Thoracic aorta (tissue), 2 donors: ENCODE measurements at places on chromosomes 12 and 14. TPM values are rescaled to one million over a fixed set of nuclear protein-coding genes. Genes with fewer than 3 reads are reported as not detected.

DNA sequence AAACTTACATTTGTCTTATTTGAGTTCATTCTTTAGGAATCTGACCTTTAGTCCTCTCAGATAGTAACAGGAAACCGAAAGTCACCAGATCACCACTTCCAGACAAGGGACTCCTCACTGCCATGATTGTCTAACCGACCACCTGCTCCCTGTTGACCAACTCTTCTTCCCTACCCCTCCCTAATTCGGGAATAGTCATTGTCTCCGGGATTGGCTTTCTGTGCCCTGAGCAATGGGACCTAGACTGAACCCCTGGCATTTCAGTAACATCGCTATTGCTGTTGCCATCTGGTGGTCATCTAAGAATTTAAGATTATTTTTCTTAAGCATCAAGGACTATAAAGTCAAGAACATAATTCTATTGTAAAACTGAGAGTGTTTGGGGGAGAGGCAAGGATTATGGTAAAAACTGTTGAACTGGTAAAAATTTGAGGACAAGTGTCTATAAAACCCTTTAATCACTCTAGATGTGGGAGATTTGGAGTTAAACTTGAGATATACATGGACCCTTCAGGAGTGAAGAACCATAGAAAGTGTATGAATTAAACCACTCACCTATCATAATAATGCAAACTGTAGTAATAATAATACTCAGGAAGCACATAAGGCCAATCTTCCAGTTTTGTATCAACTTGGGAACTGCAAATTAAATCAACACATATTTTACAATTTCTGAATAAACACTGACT is 6.3 kb downstream of the CLEC2A start:
- no peak for DNase-seq
- no peaks in the 10 kb centered on the region for H3K27me3 ChIP-seq
- H3K27ac ChIP-seq, result no peak overlapping the region
- no peaks in the 10 kb centered on the region for H3K36me3 ChIP-seq

GRCh38 chr12:106956048-106956578 is 406 bp downstream of the TMEM263 start:
- peaks cover 23% of the 10 kb centered on the region for H3K4me1 ChIP-seq
- peak overlapping the region; percentile 97 for H3K4me3 ChIP-seq
- DNase-seq, result peak; percentile 6
- peak overlapping the region; percentile 98 for H3K27ac ChIP-seq
- H3K27me3 ChIP-seq, result no peaks in the 10 kb centered on the region

DNA sequence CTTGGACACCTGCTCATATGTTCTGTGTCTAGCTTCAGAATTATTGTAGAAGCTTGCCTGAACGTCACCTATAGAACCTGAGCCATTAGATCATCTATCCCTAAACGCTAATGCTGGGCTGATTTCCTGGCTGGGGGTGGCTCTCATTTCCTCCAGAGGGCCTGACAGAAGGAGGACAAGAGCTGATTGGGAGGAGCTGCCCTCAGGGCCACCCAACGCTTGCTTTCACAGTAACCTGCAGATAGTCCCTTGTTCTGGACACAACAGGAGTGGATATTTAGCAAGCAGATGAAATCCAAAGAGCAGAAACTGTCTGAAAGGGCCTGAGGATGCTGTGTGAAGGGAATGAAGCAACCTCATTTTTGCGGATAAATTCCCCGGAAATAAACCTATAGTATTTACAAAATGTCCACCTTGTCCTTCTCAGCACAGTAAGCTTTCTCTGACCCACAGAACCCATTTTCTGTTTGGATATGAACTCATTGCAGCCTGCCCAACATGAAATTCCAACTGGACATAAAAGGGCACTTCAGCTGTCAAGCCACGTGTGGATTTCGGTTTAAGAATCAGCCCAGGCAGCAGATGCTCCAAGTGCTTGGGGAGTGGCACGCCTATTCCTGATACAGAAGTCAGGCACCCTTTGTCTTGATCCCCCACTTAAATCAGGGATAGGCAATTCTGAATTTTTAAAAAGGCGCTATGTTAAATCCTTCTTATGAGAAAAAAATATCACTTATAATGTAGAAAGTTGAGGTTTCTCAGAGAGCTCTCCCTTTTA is 32.8 kb upstream of the TUBA1C start:
- no peaks in the 10 kb centered on the region for H3K27me3 ChIP-seq
- peaks cover 26% of the 10 kb centered on the region for H3K4me1 ChIP-seq
- no peaks in the 10 kb centered on the region for H3K36me3 ChIP-seq
- H3K4me3 ChIP-seq, result peak overlapping the region; percentile 37

DNA sequence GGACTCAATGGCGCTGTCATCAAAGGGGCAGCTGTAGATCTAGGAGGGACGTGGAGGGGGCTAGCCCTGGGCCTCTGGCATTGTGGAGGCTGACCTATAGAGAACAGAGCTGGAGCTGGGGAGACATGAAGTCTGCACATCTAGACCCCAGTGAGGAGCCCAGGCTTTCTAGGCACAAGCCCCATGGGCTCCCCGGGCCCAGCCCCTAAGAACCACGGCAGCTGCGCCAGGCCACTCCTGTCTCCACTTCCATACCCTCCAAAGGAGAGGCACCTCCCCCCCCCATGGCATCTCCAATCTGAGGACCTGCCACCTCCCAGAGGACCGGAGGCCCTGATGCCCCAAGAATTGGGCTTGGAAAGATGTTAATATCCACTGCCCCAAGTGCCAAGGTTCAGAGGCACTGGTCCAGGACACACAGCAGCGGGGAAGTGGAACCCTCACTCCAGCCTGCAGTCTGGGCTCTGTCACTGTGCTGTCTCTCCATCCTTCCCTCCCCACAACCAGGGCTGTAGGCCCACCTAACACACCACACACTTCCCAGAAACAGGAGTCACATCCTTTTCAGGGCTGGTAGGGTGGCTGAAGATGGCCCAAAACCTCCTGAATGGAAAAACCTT is 4.5 kb downstream of the ANKRD9 start:
- no peak for DNase-seq
- no peak overlapping the region for H3K4me3 ChIP-seq
- peaks cover 2% of the 10 kb centered on the region for H3K36me3 ChIP-seq
- no peaks in the 10 kb centered on the region for H3K27me3 ChIP-seq

- H3K4me3 ChIP-seq, result no peak overlapping the region
- H3K36me3 ChIP-seq, result no peaks in the 10 kb centered on the region
- no peaks in the 10 kb centered on the region for H3K27me3 ChIP-seq
- H3K4me1 ChIP-seq, result no peaks in the 10 kb centered on the region
- H3K27ac ChIP-seq, result no peak overlapping the region
Observed at GRCh38 chr14:75907756-75908359, 73.9 kb downstream of the TGFB3 start.

GRCh38 chr12:53205747-53206419 is 1.2 kb downstream of the ITGB7 start:
- H3K36me3 ChIP-seq, result peaks cover 8% of the 10 kb centered on the region
- H3K4me3 ChIP-seq, result no peak overlapping the region
- no peak for DNase-seq
- no peaks in the 10 kb centered on the region for H3K27me3 ChIP-seq

DNA sequence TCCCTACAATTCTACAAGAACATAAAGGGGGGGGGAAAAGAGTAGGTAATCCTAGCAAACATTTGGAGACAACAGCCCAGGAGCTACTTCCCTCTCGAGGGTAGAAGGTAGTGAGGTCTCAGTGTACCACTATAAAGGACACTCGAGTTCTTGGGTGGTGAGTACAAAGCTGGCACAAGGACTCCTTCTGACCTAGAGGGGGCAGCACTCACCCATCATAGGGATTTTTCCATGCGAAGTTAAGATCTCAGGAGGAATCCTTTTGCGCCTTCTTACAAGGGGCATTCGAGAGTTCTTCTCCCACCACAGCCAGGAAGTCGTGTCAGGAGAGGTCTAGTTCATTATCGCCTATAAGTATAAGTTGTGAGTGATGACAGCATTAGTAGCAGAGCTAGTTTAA is 200.2 kb upstream of the RBM19 start:
- no peak overlapping the region for H3K4me3 ChIP-seq
- H3K36me3 ChIP-seq, result no peaks in the 10 kb centered on the region
- DNase-seq, result no peak
- H3K27me3 ChIP-seq, result no peaks in the 10 kb centered on the region
- H3K27ac ChIP-seq, result no peak overlapping the region

- H3K4me1 ChIP-seq, result no peaks in the 10 kb centered on the region
- no peak for DNase-seq
- H3K4me3 ChIP-seq, result no peak overlapping the region
- no peaks in the 10 kb centered on the region for H3K36me3 ChIP-seq
- H3K27ac ChIP-seq, result no peak overlapping the region
Observed at GRCh38 chr14:65972346-65972870, 513.8 kb upstream of the CCDC196 start.

- no peak overlapping the region for H3K4me3 ChIP-seq
- no peak overlapping the region for H3K27ac ChIP-seq
- H3K36me3 ChIP-seq, result no peaks in the 10 kb centered on the region
- no peak for DNase-seq
- H3K4me1 ChIP-seq, result no peaks in the 10 kb centered on the region
Observed at GRCh38 chr14:105143451-105144025, 25.0 kb downstream of the JAG2 start.

Gene EVL
- total RNA-seq, result 53.1 TPM

DNA sequence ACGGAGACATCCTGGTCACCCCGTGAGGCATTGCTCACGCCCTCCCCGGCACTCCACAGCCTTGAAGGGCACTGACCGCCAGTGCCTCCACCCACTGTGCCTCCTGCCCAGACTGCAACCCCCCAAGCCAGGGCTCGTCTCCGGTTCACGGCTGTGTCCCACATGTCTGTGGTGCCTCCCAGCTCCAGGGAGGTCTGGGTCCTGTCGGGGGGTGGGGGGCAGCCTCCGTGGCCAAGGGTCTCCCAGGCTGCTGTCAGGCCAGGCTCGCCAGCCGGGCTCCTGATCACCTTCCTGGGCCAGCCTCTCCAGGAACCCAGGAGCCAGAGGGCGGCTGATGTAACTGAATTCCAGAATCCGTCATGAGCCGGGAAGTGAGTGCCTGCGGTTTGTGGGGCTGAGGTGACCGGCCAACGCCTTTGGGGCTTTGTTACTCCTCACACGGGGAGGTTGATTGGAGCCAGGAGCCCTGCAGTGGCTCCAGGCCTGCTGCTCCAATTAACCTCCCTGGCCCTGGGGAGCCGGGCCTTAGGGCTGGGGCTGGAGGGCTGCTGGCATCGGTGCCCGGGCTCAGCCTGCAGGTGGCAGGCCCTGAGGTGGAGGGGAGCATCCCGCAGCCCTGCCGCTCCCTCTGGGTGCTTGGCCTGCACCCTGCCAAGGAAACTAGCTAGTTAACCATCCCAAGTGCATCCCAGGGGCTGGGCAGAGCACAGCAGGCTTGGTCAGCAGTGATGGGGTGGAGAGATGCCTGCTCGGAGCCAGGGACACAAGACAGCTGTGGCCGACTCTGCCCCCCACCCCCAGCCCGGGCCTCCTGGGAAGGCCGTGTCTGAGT is 36.4 kb upstream of the FBRSL1 start:
- no peak overlapping the region for H3K27ac ChIP-seq
- no peak overlapping the region for H3K4me3 ChIP-seq
- H3K27me3 ChIP-seq, result no peaks in the 10 kb centered on the region
- H3K36me3 ChIP-seq, result no peaks in the 10 kb centered on the region

GRCh38 chr12:45518291-45519235 is 210.9 kb upstream of the ARID2 start:
- no peak overlapping the region for H3K4me3 ChIP-seq
- H3K27ac ChIP-seq, result no peak overlapping the region
- H3K27me3 ChIP-seq, result no peaks in the 10 kb centered on the region
- H3K36me3 ChIP-seq, result no peaks in the 10 kb centered on the region

GRCh38 chr14:31071151-31071550 is 45.0 kb upstream of the STRN3 start:
- no peaks in the 10 kb centered on the region for H3K36me3 ChIP-seq
- H3K4me3 ChIP-seq, result no peak overlapping the region
- no peak for DNase-seq
- no peak overlapping the region for H3K27ac ChIP-seq

DNA sequence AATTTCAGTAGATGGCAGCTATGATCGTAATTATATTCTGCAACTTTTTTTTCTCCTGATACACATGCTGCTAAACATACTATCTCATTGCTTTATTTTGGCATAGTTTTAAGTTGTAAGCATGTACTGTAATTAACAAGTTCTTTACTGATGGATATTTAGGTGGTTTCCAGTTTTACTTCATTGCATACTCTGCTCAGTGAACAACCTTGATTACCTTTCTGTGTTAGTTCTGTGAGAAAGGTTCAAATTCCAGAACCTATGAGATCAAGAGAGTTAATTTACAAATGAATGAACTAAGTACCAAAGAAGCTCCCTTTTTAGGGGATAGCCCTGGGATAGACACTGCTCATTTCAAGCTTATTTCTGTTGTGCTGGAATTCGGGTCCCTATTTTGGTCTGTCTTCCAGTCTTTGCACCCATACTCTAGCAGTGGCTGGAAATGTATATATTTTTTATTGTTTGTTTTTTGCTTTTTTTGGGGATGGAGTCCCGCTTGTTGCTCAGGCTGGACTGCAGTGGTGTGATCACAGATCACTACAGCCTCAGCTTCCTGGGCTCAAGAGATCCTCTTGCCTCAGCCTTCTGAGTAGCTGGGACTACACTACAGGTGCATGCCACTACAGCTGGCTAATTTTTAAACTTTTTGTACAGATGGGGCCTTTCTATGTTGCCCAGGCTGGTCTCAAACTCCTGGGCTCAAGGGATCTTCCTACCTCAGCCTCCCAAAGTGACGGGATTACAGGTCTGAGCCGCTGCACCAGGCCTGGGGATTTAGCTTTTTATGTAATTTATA is 10.6 kb downstream of the PAPOLA start:
- no peak for DNase-seq
- H3K27ac ChIP-seq, result no peak overlapping the region
- H3K27me3 ChIP-seq, result no peaks in the 10 kb centered on the region
- H3K4me1 ChIP-seq, result peaks cover 70% of the 10 kb centered on the region

- no peaks in the 10 kb centered on the region for H3K4me1 ChIP-seq
- H3K36me3 ChIP-seq, result no peaks in the 10 kb centered on the region
- H3K27ac ChIP-seq, result no peak overlapping the region
- peak overlapping the region; percentile 42 for H3K4me3 ChIP-seq
Observed at GRCh38 chr14:71764701-71765382, 167.4 kb upstream of the RGS6 start.

Gene LRRIQ1
- not detected for total RNA-seq

GRCh38 chr12:30110958-30111586 is 327.3 kb upstream of the TMTC1 start:
- H3K36me3 ChIP-seq, result no peaks in the 10 kb centered on the region
- no peaks in the 10 kb centered on the region for H3K27me3 ChIP-seq
- H3K27ac ChIP-seq, result no peak overlapping the region
- no peaks in the 10 kb centered on the region for H3K4me1 ChIP-seq
- H3K4me3 ChIP-seq, result no peak overlapping the region
- no peak for DNase-seq

Gene TMEM119
- total RNA-seq, result 4.6 TPM

- no peaks in the 10 kb centered on the region for H3K36me3 ChIP-seq
- H3K4me3 ChIP-seq, result no peak overlapping the region
- H3K27me3 ChIP-seq, result no peaks in the 10 kb centered on the region
Observed at GRCh38 chr14:61260939-61261776, 20.0 kb downstream of the TMEM30B start.

- peak within 1 kb of the TSS; percentile 91 for H3K4me3 ChIP-seq
- no peaks in the 10 kb centered on the region for H3K36me3 ChIP-seq
- no peak for DNase-seq
- H3K4me1 ChIP-seq, result no peaks in the 10 kb centered on the region
Observed at GRCh38 chr12:94650143-94651056, at the start of gene TMCC3. Gene TMCC3 (minus strand): TSS chr12:94650557. CDS start chr12:94650430, 127 bp downstream.

GRCh38 chr12:21617030-21617429 is 12.4 kb upstream of the GYS2 start:
- no peaks in the 10 kb centered on the region for H3K27me3 ChIP-seq
- H3K4me3 ChIP-seq, result no peak overlapping the region
- no peak for DNase-seq
- no peaks in the 10 kb centered on the region for H3K36me3 ChIP-seq

Gene GARIN6
- total RNA-seq, result not detected

- no peaks in the 10 kb centered on the region for H3K4me1 ChIP-seq
- H3K4me3 ChIP-seq, result no peak overlapping the region
- no peaks in the 10 kb centered on the region for H3K27me3 ChIP-seq
- H3K27ac ChIP-seq, result no peak overlapping the region
- DNase-seq, result no peak
Observed at GRCh38 chr12:109696485-109697269, 16.9 kb upstream of the FAM222A start.
